ENCODE measurements at places on chromosomes 5 and 9.
A peak's percentile ranks its signal among the peaks of the same experiment; 100 is the strongest.

DNA sequence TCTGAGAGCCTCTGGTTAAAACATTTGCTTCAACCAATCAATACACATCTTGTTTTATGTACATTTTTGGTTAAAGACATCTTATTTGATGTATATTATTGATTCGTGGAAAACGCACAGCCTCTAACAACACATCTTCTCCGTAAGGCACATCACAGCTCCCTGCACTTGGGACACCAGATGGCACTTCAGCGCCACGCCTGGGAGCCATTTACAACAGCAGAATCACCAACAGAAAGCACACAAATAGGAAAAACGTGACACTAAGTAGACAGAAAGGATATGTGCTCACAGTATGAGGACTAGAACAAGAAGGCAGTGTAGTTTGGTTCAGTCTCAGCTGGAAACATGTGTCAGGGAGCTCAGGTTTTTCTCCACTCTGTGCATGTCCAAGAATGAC lies 199.7 kb downstream of the ROR2 start:
- DNase-seq, result no peak

GRCh38 chr9:114504341-114505186 lies 709 bp downstream of the WHRN start:
- no peak for DNase-seq

DNA sequence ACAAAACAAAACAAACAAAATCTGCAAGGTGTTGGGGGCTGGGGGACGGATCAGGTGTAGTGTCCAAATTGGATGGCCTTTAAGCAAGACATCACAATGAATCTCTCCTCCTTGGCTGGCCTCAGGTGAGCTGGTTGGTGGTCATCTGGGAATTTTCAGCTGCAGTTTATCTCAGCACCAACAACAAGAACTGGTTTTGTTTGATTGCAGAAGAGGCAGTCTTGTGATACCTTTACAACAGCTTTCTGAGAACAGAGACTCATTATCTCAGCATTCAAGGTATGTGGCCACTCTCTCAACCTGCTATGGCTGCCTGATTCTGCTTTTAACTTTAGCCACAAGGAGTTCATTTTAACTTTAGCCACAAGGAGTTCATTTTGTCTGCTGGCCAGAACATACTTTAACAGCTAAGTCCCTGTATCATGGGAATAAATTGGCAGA lies 1543.4 kb downstream of the EFNA5 start:
- DNase-seq, result no peak

GRCh38 chr5:73351593-73351992 lies 97.0 kb downstream of the FOXD1 start:
- DNase-seq, result no peak

DNA sequence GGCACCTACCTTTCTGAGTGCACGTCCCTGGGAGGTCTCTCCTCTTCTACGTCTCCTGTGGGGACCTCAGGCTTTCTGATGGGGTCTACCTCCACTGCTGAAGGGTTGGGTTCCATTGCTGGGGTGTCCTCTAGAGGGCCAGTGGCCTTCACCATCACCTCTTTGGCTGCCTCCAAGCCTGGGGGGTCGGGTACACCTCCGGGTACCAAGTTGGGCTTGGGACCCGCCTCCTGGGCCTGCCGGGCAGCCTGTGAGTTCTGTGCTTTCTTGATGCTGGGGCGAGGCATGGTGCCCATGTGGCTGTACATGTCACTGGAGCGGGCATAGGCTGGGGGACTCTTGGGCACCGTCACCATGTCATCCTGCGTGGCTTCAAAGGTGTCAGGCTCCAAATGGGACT lies 4.5 kb downstream of the SH2D3C start:
- DNase-seq, result no peak

DNA sequence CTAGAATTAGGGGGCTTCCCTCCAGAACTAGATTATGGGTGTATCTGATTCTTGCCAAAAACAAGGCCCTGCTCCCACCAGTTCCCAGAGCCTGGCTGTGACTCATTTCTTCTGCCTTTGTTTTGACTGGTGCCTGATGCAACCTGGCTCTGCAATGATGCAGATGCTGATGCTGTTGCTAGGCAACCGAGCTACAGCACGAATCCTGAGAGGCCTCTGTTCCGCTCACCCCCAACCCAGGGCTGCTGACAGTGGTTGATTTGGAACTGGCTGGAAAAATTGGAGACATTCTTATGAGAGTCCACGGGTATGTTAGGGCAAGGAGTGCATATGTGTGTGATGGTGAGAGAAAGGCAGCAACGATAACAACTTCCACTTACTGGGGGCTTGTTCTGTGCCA lies 100.3 kb downstream of the NSG2 start:
- DNase-seq, result no peak

GRCh38 chr5:139396691-139397090 lies 1.8 kb upstream of the PROB1 start:
- DNase-seq, result no peak

DNA sequence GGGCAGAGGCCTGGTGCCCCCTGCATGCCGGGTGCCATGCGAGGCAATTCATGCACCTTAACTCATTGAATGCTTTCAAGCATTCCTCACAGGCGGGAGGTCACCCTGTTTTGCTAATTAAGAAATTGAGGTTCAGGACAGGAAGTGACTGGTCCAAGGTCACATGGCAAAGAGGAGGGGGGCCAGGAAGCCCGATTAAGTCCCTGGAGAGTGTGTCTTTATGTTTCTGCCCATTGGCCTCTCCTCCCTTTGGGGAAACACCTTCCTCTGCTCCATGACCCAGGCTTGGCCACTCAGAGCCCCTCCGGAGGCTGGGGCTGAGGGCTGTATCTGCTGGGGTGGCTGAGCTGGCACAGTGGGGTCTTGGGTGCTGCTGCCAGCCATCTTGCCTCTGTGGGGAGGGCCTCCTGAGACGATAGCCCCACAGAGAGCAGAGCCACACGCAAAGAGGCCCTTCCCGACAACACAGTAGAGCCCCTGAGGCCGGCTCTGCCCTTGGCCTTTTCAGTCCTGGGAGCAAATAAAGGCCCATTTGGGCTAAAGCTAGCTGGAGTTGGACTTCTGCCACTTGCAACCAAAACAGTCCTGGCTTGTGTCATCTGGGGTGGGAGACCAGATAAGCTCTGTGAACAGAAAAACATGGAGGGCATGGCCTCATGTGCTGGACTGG lies 90.8 kb upstream of the NEURL1B start:
- DNase-seq, result no peak

GRCh38 chr9:110752766-110753165 lies 84.2 kb downstream of the MUSK start:
- DNase-seq, result peak; percentile 26

GRCh38 chr9:22645893-22646292 lies 199.3 kb downstream of the DMRTA1 start:
- DNase-seq, result peak; percentile 60
